ENCODE measurements at places on chromosomes 13 and 19. TPM values are rescaled to one million over a fixed set of nuclear protein-coding genes. Genes with fewer than 3 reads are reported as not detected.

DNA sequence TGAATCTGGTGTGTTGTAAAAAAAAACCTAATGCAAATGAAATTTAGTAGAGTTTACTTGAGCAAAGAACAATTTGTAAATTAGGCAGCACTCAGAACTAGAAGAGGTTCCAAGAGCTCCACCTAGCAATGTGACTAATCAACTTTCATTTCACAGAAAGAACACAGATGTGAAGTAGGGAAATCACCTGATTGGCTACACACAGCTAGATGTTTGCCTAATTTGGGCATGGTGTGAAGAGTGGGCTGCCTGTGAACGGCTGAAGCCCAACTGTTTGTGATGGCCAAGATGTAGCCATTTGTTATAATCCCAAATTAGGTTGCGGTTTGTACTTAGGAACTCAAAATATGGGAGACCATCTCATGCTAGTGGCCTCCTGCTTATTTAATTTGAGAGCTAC, 724.4 kb upstream of the SLITRK5 start:
- no peak for DNase-seq

DNA sequence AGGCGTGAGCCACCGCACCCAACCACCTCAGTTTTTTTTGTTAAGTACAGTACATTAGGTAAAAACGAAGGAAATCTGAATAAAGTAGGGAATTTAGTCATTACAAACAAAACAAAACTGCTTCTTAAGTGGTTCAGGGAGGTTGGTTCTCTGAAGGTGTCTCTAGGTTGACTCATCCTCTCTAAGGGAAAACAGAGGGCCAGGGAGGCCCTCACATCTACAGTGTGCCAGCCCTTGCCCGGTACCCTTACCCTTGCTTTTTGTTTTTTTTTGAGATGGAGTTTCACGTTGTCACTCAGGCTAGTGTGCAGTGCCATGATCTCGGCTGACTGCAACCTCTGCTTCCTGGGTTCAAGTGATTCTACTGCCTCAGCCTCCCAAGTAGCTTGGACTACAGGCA, 17.2 kb upstream of the JUND start:
- peak; percentile 64 for DNase-seq

GRCh38 chr19:17654993-17655392, 33.2 kb downstream of the UNC13A start:
- peak; percentile 39 for DNase-seq

GRCh38 chr19:12757544-12758274, 6.1 kb downstream of the BEST2 start:
- peak; percentile 83 for DNase-seq

DNA sequence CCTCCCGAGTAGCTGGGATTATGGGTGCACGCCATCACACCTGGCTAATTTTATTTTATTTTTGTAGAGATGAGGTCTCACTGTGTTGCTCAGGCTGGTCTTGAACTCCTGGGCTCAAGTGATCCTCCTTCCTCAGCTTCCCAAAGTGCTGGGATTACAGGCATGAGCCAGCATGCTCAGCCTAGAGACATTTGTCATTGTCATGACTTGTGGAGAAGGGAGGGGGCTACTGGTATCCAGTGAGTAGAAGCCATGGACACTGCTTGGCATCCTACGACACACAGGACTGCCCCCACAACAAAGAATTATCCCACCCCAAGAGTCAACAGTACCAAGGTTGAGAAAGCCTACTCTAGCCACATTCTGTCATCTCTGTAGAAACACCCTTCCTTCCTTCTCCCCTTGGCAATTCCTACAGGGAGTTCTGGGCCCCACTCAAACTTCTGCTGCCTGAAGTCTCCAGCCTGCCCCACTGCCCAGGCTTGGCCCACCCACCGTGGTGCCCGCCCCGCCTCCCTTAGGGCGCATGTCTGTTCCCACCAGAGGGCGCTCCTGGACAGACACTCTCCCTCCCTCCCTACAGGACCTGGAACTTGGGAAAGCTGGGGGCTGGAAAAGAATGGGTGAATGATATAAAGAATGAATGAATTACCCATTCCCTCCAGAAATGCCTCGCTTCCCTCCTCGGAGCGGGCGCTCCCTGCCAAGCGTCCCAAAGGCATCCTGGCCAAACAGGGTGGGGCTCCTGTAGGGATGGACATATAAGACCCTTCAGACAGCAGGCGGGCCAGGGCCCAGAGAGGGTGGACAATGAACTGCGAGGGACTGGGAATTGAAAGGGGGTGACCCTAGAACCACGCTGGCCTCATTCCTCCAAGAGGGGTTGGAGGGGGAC, 5.5 kb upstream of the EMP3 start:
- peak; percentile 90 for DNase-seq

- DNase-seq: peak; percentile 92
Measured at GRCh38 chr19:47186446-47187334, 44.3 kb downstream of the BBC3 start.

- DNase-seq: no peak
Measured at GRCh38 chr13:77353995-77354394, 27.1 kb upstream of the MYCBP2 start.

DNA sequence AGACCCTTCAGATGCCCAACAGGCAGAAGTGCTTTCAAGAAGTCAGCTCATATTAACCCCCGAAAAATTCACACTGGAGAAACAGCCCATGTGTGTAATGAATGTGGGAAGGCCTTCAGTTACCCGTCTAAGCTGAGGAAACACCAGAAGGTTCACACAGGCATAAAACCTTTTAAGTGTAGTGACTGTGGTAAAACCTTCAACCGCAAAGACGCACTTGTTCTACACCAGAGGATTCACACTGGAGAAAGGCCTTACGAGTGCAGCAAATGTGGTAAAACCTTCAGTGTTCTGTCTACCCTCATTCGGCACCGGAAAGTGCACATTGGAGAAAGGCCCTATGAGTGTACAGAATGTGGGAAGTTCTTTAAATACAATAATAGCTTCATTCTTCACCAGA, 8.6 kb downstream of the ZNF584 start:
- DNase-seq: no peak

GRCh38 chr13:69565334-69565733, 542.3 kb upstream of the ATXN8OS start:
- peak; percentile 7 for DNase-seq

DNA sequence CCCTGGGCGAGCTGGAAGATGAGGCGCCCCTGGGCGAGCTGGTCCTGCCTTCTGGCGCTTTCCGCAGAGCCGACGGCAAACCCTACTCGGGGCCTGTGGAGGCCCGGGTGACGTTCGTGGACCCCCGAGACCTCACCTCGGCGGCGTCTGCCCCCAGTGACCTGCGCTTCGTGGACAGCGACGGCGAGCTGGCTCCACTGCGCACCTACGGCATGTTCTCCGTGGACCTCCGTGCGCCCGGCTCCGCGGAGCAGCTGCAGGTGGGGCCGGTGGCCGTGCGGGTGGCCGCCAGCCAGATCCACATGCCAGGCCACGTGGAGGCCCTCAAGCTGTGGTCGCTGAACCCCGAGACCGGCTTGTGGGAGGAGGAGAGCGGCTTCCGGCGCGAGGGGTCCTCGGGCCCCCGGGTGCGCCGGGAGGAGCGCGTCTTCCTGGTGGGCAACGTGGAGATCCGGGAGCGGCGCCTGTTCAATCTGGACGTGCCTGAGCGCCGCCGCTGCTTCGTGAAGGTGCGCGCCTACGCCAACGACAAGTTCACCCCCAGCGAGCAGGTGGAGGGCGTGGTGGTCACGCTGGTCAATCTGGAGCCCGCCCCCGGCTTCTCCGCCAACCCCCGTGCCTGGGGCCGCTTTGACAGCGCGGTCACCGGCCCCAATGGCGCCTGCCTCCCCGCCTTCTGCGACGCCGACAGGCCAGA, 6.3 kb downstream of the CILP2 start:
- DNase-seq: no peak

DNA sequence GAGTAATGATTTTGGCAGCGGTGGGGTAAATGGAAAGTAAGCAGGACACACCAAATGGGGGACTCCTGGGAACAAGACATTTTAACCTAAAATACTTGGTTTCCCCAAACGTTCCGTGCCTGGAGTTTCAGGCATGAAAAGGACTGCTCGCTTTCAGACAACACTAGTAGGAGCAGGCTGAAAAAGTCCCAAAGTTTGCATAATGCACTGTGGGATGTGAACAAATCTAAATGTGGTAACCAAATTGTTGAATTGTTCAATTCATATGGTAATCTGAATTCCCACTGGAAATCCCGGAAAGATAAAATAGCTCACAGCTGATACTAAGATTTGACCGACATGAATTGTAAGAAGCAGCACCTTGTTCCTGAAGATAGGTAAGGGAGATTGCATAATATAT, 467.2 kb upstream of the ARGLU1 start:
- DNase-seq: no peak

- no peak for DNase-seq
Measured at GRCh38 chr19:32498648-32499200, 82.3 kb upstream of the PDCD5 start.

- no peak for DNase-seq
Measured at GRCh38 chr13:78650717-78651083, 8.3 kb downstream of the OBI1 start.

DNA sequence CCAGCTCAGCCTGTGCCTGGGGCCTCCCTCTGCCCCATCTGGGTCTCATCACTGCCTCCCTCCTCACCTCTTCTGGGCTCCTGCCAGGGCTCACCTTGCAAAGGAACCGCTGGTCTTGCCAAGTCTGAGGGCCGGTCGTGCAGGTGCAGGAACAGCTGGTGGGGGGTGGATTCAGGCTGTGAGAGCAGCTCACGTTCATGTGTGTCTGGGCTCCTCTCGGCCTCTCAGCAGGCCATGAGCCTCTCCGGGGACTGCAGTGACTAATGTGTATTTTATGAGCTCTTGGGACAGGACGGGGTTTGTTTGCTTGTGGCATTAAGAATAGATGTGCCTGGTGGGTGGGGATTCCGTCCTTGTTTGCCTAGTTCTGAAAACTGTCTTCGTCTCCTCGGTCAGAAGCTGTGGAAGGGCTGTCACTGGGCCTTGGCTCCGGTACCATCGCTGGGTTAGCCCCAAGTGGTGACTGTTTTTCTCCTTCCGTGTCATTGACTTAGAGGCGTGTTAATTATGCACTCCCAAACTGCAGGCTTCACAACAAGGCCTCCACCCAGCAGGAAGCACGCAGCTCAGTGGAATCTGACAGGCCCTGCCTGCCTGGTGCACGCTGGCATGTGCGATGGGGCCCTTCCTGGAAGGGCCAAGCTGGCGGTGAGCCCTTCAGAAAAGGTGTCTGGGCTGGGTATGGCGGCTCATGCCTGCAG, 77.6 kb downstream of the KDM4B start:
- DNase-seq: no peak

CDKN2D gene
- 39.2 TPM for total RNA-seq

SIGLEC9 gene
- total RNA-seq: 0.49 TPM

HSPB6 gene
- total RNA-seq: 0.93 TPM

LMTK3 gene
- 4.5 TPM for total RNA-seq

ZNF562 gene
- 29.9 TPM for total RNA-seq

TUBA3C gene
- total RNA-seq: not detected

CEACAM7 gene
- total RNA-seq: not detected

KLF1 gene
- 0.37 TPM for total RNA-seq

CALR3 gene
- total RNA-seq: not detected
